ENCODE measurements at places on chromosomes 6 and 20.

DNA sequence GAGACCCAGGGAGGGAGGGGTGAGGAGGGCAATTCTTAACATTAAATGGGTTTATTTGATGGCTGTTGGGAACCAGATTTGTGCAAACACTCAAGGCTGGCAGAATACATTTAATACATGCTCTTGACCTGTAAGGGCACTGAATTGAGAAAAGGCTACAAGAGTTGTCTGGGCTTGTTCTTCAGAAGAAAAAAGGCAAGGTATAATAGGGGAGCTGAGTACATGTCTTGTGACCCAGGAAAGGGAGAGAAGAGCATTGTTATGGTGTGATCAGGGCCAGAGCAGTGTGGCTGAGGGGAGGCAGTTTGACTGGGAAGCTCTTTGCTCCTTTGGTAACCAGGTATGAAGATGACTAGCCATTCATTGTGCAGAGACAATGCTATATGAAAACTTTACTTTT is 18.9 kb downstream of the KLHL31 start:
- DNase-seq = no peak

DNA sequence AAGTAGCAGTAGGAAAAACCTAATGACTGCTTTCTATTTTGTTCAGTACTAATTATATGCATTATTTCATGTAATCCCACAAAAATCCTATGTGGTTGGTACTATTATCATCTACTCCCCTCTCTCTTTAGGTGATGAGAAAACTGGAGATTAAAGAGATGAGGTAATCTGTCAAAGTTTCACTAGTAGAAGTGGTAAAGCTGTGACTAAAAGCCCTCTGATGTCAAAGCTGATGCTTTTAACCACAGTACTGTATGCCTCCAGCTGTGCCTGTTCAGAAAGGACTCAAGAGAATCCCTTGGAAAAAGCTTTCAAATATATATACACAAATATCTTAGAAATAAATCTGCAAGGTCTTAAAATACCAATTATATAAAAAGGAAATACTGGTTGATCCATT is 38.0 kb downstream of the PHIP start:
- DNase-seq = no peak

- no peak for DNase-seq
These were observed 270.7 kb upstream of the ADGRB3 start for GRCh38 chr6:68364271-68364805.

- DNase-seq = no peak
These were observed 10.4 kb upstream of the SUMO4 start for GRCh38 chr6:149389509-149390297.

- DNase-seq = no peak
These were observed 10.0 kb downstream of the MOCS1 start for GRCh38 chr6:39924283-39924682.

DNA sequence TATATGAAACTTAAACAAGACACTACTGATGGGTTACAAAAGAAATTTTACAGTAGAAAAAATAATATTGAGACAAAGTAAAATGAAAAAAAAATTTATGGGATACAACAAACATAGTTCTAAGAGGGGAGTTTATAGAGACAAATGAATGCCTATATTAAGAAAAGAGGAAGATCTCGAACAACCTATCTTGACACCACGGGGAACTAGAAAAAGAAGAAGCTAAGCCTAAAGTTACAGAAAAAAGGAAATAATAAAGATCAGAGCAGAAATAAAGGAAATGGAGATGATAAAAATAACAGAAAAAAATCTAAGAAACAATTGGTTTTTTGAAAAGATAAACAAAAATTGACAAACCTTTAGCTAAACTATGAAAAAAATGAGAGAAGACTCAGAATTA is 9.1 kb upstream of the ECHDC1 start:
- DNase-seq = no peak

DNA sequence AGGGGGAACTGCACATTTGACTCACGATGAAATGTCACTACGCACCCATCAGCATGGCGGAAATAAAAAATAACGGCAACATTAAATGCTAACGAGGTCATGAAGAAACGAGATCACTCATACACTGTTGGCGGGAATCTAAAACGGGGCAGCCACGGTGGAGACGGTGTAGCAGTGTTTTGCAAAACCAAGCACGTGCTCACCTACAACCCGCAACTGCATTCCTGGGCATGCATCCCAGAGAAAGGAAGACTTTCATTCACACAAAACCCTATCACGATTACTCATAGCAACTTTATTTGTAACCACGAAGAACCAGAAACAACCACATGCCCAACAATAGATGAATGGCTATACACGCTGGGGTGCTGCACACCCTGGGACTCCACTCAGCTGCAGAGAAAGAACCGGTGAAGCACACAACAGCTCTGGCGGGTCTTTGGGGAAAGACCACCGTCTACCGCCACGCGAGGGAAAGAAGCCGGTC is 77.0 kb downstream of the YTHDF1 start:
- no peak for DNase-seq

DNA sequence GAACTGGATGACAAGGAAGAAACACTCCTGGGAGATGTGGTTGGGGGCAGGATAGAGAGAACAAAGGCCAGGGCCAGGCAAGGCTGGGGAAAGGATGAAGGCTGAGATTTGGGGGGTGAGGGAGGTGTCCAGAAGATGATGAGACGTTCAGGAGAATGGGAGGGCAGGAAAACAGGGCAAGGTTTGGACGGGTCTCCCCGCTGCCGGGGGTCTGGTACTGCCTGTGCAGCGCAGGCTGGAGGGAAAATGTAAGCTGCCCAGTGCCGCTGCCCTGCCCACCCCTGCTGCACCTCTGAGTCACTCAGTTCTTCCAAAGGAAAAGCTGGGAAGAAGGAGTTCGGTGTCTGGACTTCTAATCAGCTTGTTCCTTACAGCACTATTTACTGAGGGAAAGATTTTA is 130.9 kb downstream of the DTNBP1 start:
- DNase-seq = no peak

GRCh38 chr6:154504865-154505449 is 5.5 kb downstream of the CNKSR3 start:
- no peak for DNase-seq

- no peak for DNase-seq
These were observed 24.7 kb downstream of the TTLL9 start for GRCh38 chr20:31894980-31895675.

GRCh38 chr6:11381801-11382513 is 149.5 kb upstream of the NEDD9 start:
- no peak for DNase-seq

DNA sequence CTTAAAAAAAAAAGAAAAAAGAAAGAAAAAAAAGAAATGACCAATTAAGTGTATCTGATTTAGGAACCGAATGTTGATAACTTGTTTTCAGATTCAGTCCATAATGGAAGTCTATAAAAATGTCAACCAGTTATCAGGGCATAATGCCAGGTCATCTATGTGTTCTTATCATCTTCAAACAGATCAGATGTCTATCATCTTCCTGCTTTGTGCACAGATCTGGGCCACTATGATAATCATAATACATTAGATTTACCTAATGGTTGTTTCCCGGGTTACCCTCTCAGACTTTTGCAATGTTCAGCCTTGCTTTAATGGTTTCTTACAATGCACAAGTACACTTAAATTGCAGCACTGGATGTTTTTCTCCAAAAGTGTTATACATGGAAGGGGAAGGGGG is 100.6 kb downstream of the NKAIN2 start:
- no peak for DNase-seq

DNA sequence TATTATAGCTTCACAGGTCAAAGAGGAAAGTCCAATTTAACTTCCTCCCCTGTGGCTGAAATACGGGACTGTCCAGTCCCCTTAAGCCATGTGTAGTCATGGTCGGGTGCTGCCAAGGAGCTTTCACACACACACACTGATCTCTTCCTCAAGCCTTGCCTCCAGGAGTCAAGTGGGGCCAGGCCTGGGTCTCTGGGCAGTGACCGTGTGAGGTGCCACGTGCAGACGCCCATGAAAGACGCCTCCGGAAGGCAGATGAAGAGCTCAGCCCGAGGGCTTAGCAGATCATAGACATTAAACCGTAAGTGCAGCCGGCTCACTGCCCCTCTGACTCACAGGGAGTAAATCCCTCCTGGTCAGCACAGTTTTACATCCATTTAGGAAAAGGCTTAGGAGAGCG is 4.2 kb downstream of the GABRR2 start:
- DNase-seq = no peak

- DNase-seq = no peak
These were observed 68.0 kb downstream of the PLCG1 start for GRCh38 chr20:41205313-41205712.

DNA sequence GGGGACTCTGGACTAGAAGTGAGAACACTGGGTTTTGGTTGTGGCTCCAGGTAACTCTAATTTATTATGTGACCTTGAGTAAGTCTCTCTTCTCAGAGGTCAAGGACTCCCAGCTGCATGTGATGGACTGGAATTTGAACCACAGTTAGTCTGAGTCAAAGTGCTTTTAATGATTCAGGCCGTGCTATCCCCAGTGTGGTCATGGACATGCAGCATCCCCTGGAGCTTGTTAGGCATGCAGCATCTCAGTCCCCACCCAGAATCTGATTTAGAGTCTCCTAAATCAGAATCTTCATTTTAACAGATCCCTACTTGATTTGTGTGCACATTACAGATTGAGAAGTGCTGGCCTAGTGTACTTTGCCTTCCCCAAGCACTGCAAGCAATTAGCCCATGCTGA is 74.2 kb downstream of the TOX2 start:
- no peak for DNase-seq

DNA sequence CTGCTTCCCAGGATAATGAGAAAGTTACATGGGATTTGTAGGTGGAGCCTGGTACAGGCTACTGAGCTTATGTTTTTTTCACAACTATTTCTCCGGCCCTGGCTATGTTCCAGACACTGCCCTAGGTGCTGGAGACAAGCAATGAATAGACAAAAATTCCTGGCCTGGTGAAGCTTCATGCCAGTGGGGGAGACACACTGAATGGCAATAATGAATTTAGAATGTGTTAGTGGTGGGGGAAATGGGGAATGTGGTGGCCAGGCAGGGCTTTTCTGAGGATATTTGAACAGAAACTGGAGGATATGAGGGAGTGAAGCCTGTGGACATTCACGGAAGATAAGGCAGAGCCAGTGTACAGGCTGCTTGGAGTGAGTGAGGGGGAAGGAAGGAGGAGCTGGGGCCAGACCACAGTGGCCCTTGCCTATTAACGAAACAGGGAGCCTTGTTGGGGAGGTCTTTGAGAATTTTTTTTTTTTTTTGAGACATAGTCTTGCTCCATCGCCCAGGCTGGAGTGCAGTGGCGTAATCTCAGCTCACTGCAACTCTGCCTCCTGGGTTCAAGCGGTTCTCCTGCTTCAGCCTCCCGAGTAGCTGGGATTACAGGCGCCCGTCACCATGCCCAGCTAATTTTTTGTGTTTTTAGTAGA is 6.6 kb downstream of the FOXS1 start:
- DNase-seq = no peak

- no peak for DNase-seq
These were observed 84.3 kb upstream of the TMEM30A start for GRCh38 chr6:75368864-75369402.

DNA sequence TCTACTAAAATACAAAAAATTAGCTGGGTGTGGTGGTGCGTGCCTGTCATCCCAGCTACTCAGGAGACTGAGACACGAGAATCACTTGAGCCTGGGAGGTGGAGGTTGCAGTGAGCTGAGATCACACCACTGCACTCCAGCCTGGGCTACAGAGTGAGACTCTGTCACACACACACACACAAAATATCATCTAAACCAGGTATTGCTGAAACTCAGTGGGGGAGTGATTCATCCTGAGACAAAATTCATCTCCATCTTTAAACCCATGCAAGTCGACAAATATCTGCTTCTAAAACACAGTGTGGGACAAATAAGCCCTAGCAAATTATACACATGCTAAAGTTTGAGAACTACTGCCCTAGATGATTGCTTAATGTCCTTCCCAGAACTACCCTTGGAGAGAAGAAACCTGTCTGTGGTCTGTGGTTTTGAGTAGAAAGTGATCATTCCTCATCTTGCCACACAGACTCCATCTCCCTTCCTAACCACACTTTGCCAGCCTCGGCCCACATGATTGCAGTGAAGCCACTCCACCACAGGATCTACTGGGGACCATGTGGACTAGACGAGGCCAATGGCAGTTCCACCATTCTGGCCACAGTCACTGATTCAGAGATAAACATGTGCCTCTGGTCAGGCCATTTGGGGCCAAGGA is 130.3 kb downstream of the OPRM1 start:
- DNase-seq = peak; percentile 76

- DNase-seq = no peak
These were observed 46.5 kb downstream of the PLCG1 start for GRCh38 chr20:41183831-41184230.

GRCh38 chr6:124955108-124955856 is 7.0 kb upstream of the RNF217 start:
- no peak for DNase-seq

GRCh38 chr6:112562301-112563231 is 215.4 kb downstream of the RFPL4B start:
- no peak for DNase-seq

- no peak for DNase-seq
These were observed 30.9 kb upstream of the NEDD9 start for GRCh38 chr6:11263291-11263775.

- no peak for DNase-seq
These were observed 215.9 kb downstream of the TAF4 start for GRCh38 chr20:61849822-61850221.

GRCh38 chr6:124490122-124490521 is 472.1 kb upstream of the RNF217 start:
- no peak for DNase-seq

DNA sequence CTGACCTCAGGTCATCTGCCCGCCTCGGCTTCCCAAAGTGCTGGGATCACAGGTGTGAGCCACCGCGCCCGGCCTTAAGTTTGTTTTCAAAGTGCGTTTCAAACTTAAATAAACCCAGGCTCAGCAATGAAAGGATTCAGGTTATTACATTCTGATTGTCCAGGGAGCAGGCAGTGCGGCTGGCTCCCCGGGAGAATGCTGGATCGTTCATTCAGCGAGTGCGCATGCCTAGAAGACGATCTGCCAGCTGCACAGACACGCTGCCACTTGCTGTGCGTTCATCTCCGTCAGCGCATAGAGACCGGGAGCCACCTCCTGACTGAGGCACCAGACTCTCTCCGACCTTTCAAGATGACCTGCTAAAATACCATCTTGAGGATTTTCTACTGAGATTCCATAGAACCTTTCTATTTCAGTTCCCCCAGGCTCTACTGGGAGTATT is 163.9 kb upstream of the ZNF217 start:
- no peak for DNase-seq

DNA sequence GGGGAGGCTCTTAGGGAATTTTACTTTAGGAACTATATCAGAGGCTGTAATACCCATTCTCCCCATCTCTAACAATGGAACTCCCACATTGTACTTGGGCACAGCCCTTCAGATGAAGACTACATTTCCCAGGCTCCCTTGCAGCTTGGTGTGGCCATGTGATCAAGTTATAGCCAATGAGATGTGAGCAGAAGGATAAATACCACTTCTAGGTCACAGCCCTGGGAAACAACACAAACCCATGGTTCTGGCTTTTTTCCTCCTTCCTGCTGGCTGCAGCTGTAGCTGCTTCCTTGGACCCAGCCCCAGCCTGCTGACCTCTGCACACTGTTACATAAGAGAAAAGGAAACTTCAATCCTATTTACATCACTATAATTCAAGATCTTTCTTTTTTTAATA is 445.9 kb upstream of the JARID2 start:
- peak; percentile 67 for DNase-seq

Data from CMK (cell line).